ENCODE measurements at places on chromosomes 12 and 14. TPM values are rescaled to one million over a fixed set of nuclear protein-coding genes. Genes with fewer than 3 reads are reported as not detected.

PMCH gene
- not detected for total RNA-seq

LUM gene
- total RNA-seq: 102 TPM

CLEC7A gene
- total RNA-seq: 1.1 TPM

ITPK1 gene
- 118 TPM for total RNA-seq

MUCL1 gene
- not detected for total RNA-seq

SIX6 gene
- total RNA-seq: not detected

BLTP3B gene
- total RNA-seq: 23.8 TPM

PRB2 gene
- not detected for total RNA-seq

KRT85 gene
- not detected for total RNA-seq

OTOGL gene
- total RNA-seq: 0.08 TPM

ULK1 gene
- 20.3 TPM for total RNA-seq

KLRD1 gene
- 1.1 TPM for total RNA-seq

OTUB2 gene
- total RNA-seq: 2.2 TPM

SERPINA3 gene
- total RNA-seq: 5.7 TPM

ZDHHC22 gene
- total RNA-seq: 0.42 TPM

CCDC196 gene
- total RNA-seq: 0.82 TPM

FOXA1 gene
- total RNA-seq: 70.5 TPM

ADCK1 gene
- 12.1 TPM for total RNA-seq

ADCY6 gene
- 121 TPM for total RNA-seq

EMP1 gene
- 265 TPM for total RNA-seq

DTX1 gene
- total RNA-seq: 0.82 TPM

AMN gene
- total RNA-seq: 239 TPM

SAMD15 gene
- not detected for total RNA-seq

OAS3 gene
- total RNA-seq: 39.1 TPM

GLS2 gene
- total RNA-seq: 1.7 TPM

SOX5 gene
- total RNA-seq: 1.6 TPM

ANO2 gene
- 1.1 TPM for total RNA-seq

SLC4A8 gene
- 0.59 TPM for total RNA-seq

TMEM121 gene
- total RNA-seq: 0.82 TPM

USP44 gene
- 0.80 TPM for total RNA-seq

NRIP2 gene
- total RNA-seq: 0.49 TPM

HOTAIR gene
- total RNA-seq: not detected

All from colonic mucosa (tissue), 4 donors.